Caki2 (cell line): ENCODE measurements at places on chromosomes 2 and 18.
A peak's percentile ranks its signal among the peaks of the same experiment; 100 is the strongest.

GRCh38 chr2:31318361-31319336 lies 84.7 kb downstream of the EHD3 start:
- no peak for DNase-seq

DNA sequence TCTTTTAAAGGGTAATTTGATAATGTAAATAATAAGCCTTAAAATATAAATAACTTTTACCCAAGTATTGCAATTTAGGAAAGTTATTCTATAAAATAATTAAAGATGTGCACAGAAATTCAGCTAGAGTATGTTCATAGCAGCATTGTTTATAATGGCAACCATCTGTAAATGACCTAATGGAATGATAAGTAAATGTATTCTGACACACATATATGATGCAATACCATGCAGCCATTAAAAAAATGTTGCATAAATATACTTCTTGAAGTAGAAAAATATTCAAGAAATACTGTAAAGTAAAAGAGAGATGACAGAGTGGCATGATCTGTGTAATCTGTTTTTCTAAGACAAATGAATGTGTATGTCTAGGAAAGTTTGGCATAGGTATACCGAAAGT lies 545.7 kb downstream of the ZEB2 start:
- no peak for DNase-seq

DNA sequence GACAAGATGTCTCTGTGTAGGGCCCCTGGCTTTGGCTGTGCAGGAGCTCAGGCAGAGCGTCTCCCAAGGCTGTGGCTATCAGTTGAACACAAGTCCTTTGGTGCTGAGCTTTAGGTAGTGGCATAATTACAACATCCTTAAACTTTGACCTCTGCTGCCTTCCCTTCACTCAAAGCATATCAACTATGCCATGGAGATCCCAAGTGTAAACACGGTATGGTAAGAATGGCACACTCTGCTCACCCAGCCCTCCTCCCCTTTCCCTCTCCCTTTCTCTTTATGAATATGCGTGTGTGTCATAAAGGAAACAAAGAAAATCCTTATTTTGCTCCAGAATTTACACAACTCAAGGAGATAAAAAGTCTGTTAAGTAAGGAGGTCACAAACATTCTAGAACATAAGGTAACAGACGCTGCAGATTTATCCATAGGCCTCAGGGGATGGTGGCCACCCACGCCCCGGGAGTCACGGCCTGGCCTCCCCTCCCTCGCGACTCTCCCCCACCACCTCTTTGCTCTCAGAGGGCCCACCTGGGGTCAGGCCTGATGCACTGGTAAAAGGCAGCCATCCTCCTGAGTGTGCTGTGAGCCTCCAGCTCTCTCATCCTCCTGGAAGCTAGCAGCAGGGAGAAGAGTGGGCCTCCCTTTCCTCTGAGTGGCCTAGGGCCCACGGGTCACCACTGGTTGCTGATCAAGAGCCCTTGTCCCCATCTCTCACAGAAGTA lies 67.3 kb downstream of the CRACDL start:
- DNase-seq = no peak

DNA sequence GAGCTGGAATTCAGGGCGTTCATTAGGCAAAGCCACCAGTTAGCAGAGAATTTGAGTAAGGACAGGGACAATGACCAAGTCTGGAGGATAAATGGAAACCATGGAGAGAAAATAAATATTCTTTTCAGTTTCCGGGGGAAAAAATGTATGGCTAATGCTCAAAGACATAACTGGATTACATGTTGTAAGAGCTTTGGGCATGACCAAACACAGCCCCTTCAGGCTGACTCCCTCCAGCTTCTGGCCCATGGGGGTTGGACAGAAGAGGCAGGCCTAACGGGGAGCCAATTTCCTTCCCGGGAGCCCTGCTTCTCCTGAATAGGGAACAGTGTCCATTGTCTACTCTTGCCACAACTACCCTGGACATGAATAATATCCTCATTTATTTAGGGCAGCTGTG lies 39.5 kb upstream of the FOXI3 start:
- no peak for DNase-seq

DNA sequence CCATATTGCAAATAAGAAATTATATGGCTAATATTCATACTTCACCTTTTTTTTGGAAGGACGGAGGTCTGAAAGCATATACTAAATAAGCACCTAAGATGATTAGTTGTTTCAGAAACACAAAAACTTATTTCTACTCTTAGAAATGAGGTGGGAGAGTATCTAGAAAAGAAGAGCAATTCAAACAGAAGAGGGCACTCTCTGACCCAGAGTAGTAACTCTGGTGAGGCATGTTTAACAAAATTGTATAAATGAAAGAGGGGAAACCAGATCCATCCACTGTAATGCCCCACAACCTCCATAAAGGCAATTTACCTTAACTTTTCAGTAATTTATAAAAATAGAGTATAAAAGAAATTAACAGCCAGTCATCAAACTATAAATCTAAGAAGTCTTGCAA lies 669.6 kb upstream of the VRK2 start:
- DNase-seq = no peak

DNA sequence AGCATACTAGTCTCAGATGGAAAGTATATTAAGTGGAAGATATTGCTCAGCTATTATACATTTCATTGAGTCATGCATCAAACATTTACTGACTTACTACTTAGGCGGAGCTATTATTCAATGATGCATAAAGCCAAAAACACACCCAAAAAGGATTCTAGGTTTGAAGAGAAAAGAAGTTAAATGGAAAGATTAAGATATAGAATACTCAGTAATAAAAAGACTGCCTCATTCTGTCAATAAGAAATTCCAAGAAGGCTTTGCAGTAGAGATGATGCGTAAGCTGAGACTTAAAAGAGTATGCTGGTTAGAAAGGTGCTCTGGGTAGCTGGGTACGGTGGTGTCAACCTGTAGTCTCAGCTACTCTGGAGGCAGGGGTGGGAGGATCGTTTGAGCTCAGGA lies 27.6 kb downstream of the STK17B start:
- peak; percentile 22 for DNase-seq

DNA sequence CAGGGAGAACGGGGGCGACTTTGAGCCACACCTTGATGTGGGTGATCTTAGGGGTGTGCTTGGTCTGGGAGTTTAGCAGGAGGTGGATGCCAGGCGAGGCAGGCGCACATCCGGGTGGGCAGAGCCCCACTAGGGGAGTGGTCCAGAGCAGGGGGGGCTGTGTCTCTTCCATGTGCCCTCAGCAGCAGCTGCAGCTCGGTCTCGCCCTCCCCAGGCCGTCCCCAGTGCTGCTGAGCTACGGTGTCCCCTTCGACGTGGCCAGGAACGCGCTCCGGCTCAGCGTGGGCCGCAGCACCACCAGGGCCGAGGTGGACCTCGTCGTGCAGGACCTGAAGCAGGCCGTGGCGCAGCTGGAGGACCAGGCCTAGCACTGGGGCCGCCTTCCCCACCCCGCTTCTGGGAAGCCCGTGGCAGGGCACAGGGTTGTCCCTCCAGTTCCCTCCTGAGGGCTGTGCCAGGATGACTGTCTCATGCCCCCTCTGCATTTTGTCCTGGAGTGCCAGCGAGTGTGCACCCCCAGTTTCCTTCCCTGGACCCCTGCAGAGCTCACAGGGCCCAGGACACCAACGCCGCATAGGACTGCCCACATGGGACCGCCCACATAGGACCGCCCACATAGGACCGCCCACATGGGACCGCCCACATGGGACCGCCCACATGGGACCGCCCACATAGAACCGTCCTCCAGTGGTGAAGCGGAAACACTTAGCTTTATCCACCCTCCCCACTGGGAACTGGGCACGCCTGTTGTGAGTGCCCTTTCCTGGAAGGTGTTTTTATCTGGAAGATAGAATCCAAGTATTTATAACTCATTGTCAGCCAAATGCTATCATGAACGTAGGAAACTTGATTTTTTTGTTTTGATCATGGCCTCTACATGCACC lies 1.9 kb upstream of the ESPNL start:
- peak; percentile 91 for DNase-seq

DNA sequence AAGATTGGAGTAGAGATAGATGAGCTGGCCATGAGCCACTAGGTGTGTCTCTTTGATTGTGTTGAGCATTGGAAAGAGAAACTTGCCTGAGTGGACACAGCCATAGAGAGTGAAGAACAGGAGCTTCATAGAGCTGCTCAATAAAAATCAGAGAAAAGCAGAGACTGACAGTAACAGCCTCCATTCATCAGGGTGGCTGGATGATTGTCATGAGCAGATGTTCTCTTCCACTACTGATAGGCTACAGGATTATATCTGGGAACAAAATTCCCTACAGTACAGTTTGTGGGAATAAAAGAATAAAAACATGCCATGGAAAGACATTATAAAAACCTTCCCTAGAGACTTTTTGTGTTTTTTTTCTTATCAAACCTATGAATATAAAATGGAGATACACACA lies 404.8 kb upstream of the ACVR2A start:
- DNase-seq = no peak

DNA sequence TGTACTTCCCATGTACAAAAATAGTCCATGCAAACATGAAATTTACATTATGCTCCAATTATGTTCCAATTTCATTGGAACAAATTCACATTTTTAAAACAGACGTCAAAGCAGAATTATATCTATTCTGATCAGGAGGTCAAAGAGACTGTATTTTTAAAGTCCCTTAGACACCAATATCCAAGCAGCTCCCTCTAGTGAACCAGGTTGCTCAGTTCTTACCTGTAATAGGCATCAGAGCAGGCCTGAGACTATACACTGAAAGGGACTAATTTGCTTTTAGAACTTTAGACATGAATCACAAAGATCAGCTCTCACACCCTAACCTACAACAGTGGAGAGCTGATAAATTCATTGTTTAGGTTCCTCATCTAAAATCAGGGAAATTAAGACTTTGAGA lies 273.9 kb downstream of the MBD2 start:
- DNase-seq = no peak

DNA sequence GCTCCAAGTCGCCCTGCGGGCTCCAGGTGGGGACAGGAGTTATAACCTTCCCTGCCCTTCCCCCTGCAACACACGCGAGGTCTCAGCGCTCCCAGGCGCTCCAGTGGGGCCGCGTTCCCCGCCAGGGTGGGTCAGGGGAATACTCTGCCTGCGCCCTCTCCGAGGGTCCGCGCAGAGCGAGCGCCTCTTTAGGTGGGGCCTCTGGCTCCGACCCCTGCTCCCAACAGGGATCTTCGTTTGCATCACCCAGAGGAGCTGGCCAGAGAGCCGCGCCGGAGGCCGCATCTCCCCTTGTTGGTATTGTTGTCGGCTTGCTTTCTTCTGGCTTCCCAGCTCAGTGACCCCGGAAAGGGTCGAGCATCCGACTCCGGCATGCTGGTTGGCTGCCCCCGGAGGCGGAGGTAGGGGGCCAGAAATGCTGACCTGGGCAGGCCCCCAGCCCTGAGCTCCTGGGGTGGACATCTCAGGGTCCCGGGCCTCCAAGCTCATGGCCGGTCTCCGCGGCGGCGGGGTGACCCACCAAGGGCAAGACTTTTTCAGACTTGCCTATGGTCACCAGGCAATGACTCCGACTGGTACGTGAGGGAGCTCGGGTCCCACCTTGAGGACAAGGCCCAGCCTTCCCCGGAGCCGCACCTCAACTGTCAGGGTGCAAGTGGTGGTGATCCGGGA lies 11.2 kb upstream of the EN1 start:
- DNase-seq = no peak

- no peak for DNase-seq
Measured at GRCh38 chr2:64250751-64251423, 106.7 kb upstream of the PELI1 start.

DNA sequence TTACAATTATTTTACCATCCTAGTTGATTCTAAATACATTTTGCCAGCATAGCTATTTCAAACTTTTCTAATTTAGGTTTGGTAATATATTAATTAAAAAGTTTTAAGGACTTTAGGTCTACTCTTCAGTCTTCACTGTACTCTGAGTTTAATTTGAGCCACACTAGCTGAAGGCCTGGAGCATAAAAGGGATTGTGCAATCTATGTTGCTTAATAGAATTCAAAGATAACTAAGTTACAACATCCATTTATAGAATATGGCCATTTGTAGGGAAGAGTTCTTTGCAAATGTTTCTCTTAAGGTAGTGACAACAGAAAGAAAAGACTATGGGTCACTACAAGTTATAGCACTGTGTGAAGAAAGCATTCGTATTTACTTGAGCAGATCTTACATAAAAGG lies 702.2 kb upstream of the NRXN1 start:
- DNase-seq = no peak

DNA sequence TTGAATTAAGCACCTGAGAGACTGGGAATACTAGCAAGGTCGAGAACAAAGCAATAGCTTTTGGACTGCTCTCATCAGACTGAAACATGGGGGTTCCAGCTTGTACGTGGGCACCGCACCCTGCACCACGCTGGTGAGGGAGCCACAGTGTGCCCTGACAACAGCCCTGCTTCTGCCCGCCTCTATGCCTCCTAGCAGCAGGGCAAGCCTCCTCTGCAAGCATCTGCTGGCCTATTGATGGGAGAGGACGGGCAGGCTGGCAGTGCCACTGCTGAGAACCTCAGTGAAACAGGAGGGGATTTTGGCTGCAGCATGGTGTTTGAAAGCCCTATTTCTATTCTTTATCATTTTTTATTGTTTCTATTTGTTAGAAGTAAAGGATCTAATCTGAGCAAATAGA lies 146.1 kb upstream of the OTOS start:
- no peak for DNase-seq

DNA sequence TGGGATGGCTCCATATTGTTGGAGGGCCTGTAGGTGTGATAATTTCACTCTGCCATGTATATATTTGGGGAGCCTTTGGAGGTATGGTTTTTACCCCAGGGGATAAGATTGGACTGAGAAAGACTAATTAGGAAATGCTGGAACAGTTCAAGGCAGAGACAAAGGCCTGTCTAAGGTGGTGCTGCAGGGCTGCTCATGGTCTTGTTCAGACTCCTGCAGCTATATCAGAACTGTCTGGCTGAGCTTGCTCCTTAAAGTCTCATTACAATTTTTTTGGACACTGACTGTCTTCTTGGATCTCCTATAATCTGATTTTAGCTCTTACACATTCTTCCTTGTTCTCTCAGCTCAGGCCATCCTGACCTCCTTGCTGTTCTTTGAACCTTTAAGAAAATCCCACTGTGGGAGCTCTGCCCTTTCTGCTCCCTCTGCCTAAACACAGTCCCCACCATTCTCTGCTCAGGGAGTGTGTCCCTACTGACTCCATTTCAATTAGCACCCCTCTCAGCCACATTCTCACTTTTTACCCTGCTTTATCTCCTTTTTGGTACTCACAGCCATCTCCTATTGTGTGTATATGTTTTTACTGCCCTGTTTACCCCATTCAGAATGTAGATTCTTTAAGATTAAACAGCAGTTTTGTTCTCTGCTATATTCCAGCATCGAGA lies 468.7 kb upstream of the FANCL start:
- DNase-seq = no peak

- DNase-seq = no peak
Measured at GRCh38 chr2:239674981-239675825, 274.4 kb upstream of the HDAC4 start.

DNA sequence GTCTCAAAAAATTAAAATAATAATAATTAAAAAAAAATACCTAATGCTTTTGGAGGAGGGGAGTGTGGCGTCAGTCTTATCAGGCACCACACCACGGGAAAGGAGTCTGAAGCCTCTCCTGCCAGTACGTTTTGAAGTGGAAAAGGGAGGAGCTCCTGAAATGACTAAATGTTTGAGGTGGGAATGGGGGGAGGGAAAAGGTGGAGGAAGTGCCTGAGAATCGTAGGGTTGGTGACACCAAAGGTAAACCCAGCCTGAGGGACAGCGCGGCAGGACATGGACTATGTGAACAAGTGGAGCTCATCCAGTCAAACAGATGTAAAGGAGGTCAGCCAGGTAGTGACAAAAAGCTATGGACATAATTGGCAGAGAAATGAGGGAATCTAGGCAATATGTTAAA lies 42.2 kb upstream of the EPHA4 start:
- DNase-seq = no peak
